ENCODE measurements at places on chromosomes 6 and 20. TPM values are rescaled to one million over a fixed set of nuclear protein-coding genes. Genes with fewer than 3 reads are reported as not detected.

GRCh38 chr20:22462975-22463914 is 121.1 kb downstream of the FOXA2 start:
- DNase-seq: no peak

DNA sequence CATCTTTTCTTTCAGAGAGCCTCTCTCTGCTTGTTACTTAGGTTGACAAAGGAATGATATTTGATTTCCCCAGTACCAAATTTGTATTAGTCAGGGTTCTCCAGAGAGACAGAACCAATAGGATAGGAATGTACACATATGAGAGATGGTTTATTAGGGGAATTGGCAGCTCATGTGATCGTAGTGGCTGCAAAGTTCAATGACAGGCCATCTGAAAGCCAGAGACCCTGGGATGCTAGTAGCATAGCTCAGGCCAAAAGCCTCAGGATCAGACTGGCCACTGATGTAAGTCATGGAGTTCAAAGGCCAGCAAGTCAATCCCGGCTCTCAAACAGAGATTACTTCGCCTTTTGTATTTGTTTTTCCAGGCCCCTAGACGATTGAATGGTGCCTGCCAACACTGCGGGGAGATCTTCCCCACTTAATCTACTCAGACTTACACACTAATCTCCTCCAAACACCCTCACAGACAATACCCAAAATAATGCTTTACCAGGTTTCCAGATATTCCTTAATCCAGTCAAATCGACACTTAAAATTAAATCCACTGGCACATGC is 215.5 kb downstream of the ALDH8A1 start:
- no peak for DNase-seq

GRCh38 chr20:4720977-4721349 is 746 bp upstream of the PRND start:
- no peak for DNase-seq

DNA sequence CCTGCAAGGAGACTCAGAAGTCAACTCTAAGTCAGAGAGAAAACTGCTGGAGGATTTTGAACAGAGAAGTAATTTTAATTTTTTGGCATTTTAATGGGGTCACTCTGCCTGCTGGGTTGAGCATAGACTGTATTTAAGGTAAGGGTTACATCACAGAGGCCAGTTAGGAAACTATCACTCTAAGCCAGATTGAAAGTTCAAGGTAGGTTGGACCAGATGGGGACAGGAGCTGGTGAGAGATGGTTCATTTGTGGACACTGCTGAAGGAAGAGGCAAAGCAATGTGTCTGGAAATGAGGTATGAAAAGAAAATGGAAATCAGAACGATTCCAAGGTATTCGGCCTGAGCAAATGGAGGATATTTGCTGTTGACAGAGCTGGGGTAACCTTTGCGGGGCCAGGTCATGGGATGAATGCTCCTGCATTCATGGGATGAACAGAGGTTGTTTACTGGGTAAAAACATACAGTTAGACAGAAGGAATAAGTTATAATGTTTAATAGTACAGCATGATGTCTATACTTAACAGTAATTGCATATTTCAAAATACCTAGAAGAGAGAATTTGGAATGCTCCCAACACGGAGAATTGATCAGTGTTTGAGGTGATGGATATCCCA is 26.9 kb downstream of the FRK start:
- DNase-seq: no peak

- DNase-seq: no peak
Measured at GRCh38 chr6:158648682-158649131, 1.1 kb upstream of the SYTL3 start.

GRCh38 chr6:97958134-97958533 is 675.1 kb upstream of the MMS22L start:
- no peak for DNase-seq

AIF1 gene
- 23.7 TPM for total RNA-seq

GINS1 gene
- total RNA-seq: not detected

PROKR2 gene
- total RNA-seq: not detected

PTP4A1 gene
- 22.0 TPM for total RNA-seq

DNA sequence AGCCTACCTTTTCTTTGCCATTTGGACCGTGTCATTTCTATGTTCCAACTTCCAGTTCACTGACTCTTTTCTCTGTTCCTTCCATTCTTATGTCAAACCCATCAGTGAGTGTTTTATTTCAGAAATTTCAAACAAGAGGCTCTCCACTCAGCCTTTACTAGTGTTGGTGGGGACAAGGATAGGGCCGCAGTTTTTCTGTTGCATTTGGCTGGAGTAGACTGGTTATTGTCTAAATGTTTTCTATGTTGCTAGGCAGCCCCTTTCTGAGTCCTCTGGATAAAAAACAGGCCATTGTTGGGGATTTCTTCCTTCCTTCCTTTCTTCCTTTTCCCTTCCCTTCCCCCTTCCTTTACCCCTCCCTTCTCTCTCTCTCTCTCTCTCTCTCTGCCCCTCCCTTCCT is 288.6 kb downstream of the PRKN start:
- no peak for DNase-seq

DNA sequence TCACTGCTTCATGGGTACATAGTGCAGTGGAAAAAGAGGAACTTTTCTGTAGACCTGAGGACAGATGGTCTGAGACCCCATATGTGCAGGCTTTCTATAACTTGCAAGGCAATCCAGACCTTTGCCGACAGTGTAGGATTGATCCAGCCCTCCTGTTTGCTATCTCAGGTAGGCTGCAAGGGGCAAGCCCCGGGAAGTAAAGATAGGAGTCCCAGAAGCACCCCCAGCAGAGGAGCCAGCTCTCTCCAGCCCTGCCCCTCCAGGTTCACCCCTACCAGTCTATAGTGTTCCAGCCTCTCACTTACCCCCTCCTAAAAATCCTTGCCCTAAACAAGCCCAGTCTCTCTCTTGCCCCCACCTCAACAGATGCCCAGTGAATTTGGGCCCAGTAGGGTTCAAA is 96.2 kb downstream of the FAXC start:
- no peak for DNase-seq

- DNase-seq: no peak
Measured at GRCh38 chr20:60255415-60255814, 297.2 kb downstream of the CDH26 start.

- DNase-seq: no peak
Measured at GRCh38 chr6:51526922-51527321, 560.5 kb downstream of the PKHD1 start.

GRCh38 chr6:5334341-5334740 is 73.0 kb downstream of the FARS2 start:
- DNase-seq: no peak

Data from stomach (tissue), 19 donors.